ENCODE measurements at places on chromosomes 6 and 20. TPM values are rescaled to one million over a fixed set of nuclear protein-coding genes. Genes with fewer than 3 reads are reported as not detected.

DNA sequence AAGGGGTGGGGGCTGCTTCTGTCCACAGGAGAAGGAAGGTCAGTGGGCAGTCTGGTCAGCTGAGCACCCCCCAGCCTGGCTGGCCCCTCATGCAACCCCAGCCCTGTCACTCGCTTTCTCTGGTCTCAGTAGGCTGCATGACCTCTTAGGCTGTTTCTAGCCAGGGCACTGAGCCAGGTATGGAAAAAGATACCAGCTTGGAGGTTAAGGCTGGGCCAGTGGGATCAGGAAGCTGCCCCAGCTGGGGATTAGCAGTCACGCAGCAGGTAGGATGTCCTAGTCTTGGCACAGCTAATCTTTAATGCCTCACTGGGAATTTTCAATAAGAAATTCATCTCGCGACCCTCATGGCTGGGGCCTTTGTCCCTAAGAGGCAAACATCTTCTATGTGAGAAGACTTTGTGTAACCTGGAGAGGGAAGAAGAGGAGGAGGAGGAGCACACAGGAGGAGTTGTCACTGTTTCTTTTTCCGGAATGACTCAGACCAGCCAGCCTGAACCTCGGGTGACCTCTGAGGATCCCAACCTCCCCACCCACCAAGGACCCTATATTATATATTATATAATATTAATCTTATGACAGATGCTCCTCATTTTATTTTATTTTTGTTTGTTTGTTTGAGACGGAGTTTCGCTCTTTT, 2.4 kb upstream of the BPIFA2 start:
- DNase-seq: no peak

- no peak for DNase-seq
These were observed 38.8 kb upstream of the ZFP64 start for GRCh38 chr20:52230409-52230808.

GRCh38 chr6:25431306-25431974, 152.3 kb downstream of the CARMIL1 start:
- DNase-seq: no peak

- DNase-seq: no peak
These were observed 49.6 kb downstream of the DSTN start for GRCh38 chr20:17619351-17620093.

DNA sequence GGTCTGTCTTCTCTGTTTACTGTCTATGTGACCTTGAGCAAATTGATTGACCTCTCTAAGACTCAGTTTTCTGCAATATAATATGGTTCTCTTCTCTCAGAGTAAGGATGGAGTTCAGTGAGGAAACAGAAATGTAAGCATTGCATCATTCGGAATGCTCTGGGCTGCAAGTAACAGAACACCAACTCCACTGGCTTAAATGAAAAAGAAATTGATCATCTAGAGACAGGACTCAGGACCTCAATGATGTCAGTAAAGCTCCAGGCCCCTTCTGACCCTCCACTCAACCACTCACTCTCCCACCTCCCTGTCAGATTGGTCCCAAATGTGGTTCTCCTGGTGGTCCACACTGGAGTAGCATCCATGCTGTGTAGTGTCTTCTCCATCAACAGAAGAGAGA, 31.9 kb downstream of the FAM110A start:
- DNase-seq: no peak

DNA sequence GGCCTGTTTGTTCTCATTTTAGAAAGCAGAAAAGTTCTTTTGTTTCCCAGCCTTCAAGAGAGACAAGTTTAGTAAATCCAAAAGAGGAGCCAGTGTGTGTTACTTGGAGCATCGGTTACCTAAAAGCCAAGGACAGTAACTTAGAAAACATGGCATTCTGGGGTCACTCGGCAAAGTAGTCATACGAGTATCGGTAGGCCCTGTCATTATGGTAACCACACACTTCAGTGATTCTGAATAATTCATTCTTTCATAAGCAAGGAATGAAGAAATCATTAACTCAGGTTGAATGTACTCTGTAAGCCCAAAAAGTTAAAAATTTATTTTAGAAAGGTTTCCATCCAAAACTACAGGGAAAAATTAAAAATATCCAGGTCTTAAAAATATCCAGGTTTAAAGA, 34.0 kb downstream of the CNKSR3 start:
- DNase-seq: no peak

GRCh38 chr6:162907876-162908481, 180.2 kb downstream of the PACRG start:
- peak; percentile 25 for DNase-seq

DNA sequence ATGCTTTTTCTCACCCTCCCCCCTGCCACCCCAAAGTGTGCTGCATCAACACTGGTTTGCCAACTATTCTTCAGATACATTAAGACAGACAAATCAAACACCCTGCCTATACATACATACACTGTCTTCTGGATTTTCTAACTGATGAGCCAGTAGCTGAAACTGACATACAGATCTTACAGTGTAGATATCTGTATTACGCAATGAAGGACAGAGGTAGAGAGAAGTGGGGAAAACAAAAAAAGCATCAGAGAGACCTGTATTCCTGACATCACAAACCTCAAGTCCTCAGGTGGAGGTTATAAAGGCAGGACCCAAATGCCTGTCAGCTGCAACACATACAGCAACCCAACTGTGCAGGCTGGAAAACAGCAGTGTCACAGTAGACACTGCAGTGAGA, 535.4 kb downstream of the HACE1 start:
- DNase-seq: no peak

DNA sequence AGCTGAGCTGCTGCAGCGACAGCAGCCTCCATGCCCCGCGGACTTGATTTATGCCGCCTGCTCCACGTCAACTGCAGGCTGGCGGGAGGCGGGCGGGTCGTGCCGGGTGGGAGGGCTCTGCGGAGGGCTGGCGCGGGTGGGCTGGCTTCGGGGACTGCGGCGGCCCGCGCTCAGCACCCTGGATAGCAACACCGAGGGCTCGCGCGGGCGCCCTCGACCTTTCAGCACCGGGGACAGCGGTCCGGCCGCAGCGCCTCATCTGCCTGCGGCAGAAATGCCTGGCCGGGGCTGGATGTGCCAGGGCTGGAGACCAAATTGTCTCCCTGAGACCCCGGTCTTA, 792 bp downstream of the SNAP25 start:
- no peak for DNase-seq

The C20orf204 gene
- total RNA-seq: 6.8 TPM

The GABRR2 gene
- 0.18 TPM for total RNA-seq

The ZNF391 gene
- 0.53 TPM for total RNA-seq

The DAAM2 gene
- 1.2 TPM for total RNA-seq

Measured in glomerular endothelial cell (primary cell).